NCI-H2171 treated with DMSO at 0.1 percent for 48 hours (cell line): ENCODE measurements at places on chromosomes 3 and 15.

- DNase-seq, result no peak
Measured at GRCh38 chr3:122577409-122578031, at the start of gene PARP15. TSS of gene PARP15 (plus strand) at chr3:122577650. CDS start at chr3:122577668, 18 bp downstream.

- DNase-seq, result no peak
Measured at GRCh38 chr3:171491361-171491760, 31.2 kb upstream of the TNIK start.

GRCh38 chr3:98359993-98360675 is 6.5 kb downstream of the OR5K4 start:
- DNase-seq, result no peak

DNA sequence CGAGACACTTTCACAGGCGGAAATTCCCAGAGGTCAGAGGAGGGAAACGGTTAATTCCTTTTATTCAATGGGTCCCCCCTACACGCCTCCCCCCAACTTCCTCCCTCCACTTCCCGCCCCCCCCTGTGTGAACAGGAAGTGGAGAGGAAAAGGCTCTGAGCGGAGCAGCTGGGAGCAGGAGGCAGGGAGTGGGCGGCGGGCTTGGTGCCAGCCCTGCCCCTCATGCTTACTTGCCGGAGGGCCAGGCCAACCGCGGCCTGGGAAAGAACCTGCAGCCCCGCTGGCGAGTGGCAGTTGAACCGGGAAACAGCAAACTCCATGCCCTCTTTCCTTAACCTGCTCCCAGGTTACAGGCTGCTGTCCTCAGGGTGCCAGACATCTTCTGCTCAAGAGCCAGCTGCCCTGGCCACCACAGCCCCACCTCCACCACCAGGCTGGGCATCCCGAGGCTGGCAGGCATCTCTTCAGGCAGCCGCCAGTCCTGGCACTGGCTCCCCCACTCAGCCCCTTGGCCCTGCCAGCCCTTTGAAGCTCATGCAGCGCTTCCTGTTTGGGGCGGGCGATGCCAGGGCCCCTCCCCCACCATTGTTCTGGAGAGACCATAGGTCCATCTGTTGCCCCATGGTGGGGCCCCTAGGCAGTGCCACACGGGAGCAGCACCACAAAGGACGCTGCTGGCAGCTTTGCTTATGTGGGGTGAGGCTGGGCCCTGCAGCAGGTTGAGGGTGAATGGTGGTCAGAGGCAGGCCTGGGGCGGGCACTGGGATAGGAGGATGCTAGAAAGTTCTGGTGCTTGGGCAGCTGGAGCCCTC is 12.9 kb downstream of the VPS18 start:
- peak; percentile 81 for DNase-seq

DNA sequence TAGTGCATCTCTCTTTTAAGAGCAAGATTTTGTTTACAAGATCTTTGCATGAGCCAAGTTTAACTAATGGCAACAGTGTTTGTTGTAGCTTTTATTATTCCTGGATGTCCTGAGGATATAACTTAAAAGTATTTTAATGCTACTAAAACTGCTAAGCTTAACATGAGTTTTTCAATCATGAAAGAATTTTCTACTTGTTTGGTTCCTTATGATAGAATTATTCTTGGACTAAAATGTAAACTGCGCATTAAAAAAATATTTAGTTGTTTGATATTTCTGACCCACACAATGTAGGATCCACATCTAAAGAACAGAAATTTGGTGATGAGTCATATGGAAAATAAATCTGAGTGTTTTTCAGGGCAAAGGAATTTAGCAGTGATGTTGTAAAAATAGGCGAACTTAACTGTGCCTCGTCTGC is 70.8 kb downstream of the RAP2B start:
- no peak for DNase-seq

- DNase-seq, result no peak
Measured at GRCh38 chr15:56805466-56806147, 72.3 kb upstream of the ZNF280D start.

DNA sequence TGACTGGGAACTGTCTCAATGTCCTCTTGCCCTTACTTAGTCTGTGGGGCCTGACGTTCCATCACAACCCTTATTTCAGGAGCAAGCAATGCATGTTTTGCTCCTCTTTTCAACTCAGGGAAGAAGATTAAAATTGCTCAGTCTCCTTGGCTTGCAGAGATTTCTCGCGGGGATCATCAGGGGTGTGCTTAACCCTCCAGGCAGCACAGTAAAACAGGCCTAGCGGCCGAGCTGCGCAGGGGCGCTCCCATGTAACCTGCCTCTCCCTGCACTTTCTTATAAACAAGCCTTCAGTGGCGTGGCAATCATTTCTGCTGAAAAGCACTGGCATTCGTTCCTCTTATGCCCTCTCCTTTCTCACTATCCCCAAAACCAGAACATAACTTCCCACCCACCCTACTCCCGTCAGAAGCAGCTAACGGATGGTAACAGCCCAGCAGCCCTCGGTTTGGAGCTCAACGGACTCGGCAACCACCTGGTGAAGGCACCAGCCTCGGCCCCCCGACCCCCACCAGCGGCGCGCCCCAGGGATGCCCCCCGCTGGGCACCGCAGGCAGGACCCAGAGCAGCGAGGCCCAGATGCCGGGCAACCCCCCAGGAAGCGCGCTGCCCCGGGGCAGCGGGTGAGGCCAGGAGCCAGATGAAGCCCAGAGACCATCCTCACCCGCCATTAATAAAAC is 1.1 kb downstream of the MCF2L2 start:
- no peak for DNase-seq

DNA sequence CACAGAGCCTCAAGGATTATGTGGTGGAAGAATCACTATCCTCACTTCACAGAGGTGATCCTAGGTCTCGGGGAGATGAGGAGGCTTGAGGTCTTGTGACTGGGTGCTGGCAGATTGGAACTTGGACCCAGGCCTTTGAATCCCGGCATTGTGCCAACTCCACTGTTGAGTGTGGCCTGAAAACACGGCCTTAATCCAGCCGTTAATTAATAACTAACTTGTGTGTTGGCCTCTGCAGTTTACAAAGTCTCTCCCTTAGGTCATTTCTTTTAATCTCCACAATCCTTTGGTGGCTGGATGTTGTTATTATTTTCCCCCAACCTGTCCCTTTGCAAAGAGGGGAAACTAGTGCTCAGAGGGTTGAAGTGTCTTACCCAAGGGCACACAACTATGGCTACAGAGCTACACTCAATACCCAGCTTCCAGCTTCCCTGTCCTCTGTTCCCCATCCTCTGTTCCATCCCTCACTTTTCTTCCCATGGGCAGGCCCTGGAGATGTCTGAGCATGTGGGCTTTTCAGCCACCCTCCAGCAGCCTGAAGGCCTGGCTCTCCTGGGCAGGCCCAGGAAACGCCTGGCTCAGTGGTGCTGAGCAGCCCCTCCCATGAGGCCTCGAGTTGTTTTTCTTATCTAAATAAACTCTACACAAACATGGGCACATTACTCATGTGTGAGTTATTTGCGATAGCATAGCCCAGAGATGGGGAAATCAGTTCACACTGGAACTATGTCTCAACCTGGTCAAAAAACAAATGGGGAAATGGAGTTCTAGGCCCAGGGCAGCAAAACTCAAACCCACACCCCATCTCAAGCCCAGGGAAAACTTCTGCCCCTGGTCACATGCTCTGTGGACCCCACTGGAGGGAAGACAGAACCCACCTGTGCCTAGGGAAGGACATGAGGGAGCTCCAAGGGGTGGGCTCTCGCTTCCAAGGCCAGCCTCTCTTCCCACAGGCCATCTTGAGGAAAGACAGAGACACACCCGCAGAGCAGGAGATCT is 16.8 kb upstream of the SMAD3 start:
- DNase-seq, result no peak

- DNase-seq, result no peak
Measured at GRCh38 chr3:193932136-193932535, 203.8 kb upstream of the HES1 start.

- DNase-seq, result no peak
Measured at GRCh38 chr15:101115393-101115785, 136.5 kb downstream of the CHSY1 start.

DNA sequence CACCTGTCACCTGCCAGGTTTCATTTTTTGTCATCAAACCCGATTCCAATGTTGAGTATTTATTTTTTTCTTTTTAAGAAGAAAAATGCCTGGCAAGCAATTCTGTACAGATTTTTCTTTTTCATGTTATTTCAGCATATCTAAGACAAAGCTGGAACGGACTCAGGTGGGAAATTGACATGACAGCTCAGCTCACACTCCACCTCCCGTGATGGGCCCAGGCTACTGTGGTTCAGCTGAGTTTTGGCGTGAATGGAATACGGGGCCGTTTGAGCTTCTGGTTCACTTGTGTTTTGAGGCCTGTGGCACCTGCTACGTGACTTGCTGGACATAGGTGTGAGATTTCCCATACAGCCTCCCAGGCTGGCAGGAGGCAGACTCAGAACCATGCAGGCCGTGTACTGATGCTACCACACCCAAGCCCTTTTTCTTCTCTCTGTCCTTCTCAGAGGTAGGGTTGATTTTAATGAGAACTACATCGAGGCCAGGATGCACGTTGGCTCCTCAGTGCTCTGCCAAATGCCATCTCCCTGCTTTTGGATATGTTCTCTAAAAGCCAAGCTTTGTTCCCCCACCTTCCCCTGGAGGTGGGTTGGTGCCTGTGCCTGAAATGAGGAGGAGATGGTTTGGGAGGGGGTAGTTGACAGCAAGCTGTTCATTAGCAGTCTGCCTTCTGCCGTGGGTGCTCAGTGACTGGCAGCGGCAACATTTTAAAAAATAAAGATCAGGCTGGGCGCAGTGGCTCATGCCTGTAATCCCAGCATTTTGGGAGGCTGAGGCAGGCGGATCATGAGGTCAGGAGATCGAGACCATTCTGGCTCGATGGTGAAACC is 48.7 kb downstream of the TRAK1 start:
- DNase-seq, result no peak

GRCh38 chr15:70876011-70876410 is 16.2 kb downstream of the THAP10 start:
- no peak for DNase-seq

- DNase-seq, result no peak
Measured at GRCh38 chr3:50612970-50613846, 1.6 kb upstream of the CISH start.
